ENCODE measurements at places on chromosomes 1 and 21.

DNA sequence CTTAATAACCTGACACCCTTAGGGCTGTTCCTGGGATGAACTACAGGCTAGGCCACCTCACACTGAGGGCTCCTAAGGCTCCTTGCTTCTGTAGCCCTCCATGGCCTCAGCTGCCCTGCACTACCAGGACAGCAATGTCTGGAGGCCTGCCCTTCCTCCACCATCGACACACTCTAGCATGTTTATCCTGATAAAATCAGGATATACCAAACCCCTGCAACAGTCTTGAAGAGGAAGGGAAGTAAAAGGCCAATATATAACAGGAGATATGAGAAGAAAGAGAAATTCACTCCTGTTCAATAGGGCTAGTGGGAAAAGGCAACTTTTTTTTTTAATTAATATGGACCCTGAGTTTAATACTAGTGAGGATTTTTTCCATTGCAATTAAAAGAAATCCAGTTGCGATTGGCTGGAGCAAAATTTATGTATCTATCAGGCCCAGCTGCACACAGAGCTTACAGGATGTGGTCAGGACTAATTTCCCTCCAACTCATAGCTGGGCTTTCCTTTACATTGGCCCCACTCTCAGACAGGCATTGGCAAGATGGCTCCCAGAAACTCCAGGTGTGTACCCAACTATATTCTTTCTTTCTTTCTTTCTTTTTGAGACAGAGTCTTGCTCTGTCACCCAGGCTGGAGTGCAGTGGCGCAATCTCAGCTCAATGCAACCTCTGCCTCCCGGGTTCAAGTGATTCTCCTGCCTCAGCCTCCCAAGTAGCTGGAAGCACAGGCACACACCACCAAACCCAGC, 13.5 kb upstream of the ATP2B4 start:
- ATAC-seq = peak; percentile 90

- ATAC-seq = no peak
Measured at GRCh38 chr1:63612971-63613370, 19.8 kb downstream of the PGM1 start.

DNA sequence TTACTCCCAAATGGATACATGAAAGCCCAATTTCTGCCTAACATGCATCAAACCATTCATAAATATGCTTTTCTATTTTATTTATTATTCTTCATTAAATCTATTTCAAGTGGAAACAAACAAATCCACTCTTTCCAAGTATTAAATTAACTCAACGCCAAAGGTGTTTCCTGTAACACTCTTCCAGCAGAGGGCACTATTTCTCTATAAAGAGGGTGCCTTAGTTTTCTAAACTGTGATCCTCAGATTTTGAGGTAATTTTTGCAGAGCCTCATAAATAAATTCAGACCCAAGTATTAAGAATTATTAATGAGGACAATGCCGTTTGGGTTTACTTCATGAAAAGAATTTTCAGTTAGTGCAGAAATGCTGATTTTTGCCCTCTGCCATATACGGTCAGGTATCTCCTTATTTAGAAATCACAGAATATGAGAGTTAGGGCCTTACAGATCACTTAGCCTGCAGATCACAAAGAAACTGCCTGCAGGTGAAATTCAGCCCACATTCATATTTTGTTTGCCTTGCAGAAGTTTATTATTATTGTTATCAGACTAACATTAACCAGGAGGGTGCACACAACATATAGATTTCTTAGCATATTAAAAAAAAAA, 40.1 kb upstream of the MYSM1 start:
- ATAC-seq = peak; percentile 40

GRCh38 chr1:119587341-119587740, 60.7 kb downstream of the ZNF697 start:
- ATAC-seq = no peak

- no peak for ATAC-seq
Measured at GRCh38 chr1:52332411-52332810, 33.6 kb downstream of the CC2D1B start.

Data from activated T-helper 17 cell treated with anti-CD3 and anti-CD28 coated beads, Interleukin-2, amount 50 U/mL, for 72 hours (primary cell).